CD4-positive, alpha-beta T cell treated with Interleukin-15 for 1 hour (primary cell): ENCODE measurements at places on chromosomes 11 and 22.

DNA sequence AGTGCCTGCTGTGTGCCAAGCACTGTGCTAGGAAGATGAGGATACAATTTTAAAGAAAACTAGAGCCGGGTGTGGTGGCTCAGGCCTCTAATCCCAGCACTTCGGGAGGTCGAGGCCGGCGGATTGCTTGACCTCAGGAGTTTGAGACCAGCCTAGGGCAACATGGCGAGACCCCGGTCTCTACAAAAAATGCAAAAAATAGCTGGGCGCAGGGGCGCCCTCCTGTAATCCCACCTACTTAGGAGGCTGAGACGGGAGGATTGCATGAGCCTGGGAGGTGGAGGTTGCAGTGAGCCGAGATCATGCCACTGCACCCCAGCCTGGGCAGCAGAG is 8.3 kb downstream of the TPBGL start:
- no peak for DNase-seq

- DNase-seq, result no peak
Measured at GRCh38 chr22:22229683-22230420, 14.7 kb upstream of the VPREB1 start.

- DNase-seq, result no peak
Measured at GRCh38 chr22:37907036-37907954, 1.2 kb downstream of the MICALL1 start.

DNA sequence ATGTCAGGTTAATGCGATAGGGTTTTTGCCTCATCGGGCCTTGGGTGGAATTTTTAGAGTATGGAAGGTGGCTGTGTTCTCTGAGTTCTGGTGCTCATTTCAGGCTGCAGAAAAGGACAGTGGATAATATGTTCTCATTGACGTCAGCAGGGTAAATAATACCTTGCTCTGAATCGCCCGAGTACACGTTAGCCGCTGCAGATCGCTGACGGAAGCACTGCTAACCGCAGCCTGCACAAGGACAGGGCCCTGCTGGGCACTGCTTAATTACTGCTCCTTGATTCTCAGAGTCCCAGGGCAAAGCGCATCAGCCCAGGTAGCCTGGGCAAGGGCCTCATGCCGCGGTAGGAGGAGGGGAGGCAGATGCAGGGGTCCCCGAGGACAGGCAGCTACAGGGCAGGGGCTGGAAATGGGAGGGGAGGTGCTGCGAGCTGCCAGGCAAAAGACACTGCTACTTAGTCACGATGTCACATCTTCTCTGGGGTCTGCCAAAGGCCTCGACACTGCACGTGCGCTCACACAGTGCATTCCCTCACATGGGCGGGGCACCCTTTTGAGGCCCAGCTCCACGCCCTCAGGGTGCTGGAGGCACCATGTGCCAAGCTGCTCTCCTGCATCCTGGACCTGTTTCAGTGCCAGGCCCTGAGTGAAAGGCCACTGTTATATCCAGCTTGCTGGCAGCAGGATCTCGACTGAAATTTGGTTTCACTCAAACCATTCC is 35.2 kb downstream of the PPP2R1B start:
- no peak for DNase-seq

GRCh38 chr22:37053310-37054055 is 1.9 kb downstream of the KCTD17 start:
- no peak for DNase-seq

DNA sequence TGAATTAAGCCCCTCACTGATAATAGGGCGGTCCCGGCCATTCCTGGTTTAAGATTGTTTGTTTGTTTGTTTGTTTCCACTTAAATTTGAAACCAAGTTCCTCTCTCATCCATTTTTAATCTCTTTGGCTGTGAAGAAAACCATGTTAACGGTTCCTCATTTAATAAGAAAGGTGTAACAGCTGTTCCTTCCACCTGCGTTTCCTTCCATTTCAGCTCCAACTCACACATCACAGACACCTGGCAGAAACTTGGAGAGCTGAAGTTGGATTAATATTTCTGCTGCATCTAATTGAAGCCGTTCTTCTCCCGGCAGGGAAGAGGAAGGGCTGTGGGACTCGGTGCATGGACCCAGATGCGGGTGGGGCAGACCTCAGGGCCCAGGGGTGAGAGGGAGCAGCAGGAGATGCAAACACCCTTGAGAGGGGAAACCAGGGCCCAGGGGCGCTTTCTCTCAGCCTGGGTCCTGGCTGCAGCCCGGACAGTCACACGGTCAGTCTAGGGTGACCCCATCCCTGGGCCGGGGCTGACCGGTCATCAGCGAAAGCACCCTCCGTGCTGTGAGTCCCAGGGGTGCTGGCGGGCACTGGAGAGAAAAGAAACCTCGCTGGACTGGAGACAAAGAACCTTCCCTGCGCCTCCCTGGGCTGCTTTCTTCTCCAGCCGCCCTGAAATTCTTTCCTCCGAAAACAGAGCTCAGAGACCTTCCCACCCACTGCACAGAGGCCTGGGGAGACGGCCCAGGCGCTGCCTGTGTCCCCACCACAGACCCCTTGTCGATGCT is 242.0 kb downstream of the BRD1 start:
- no peak for DNase-seq

GRCh38 chr11:58495906-58496305 is 12.0 kb downstream of the OR5B21 start:
- DNase-seq, result no peak

DNA sequence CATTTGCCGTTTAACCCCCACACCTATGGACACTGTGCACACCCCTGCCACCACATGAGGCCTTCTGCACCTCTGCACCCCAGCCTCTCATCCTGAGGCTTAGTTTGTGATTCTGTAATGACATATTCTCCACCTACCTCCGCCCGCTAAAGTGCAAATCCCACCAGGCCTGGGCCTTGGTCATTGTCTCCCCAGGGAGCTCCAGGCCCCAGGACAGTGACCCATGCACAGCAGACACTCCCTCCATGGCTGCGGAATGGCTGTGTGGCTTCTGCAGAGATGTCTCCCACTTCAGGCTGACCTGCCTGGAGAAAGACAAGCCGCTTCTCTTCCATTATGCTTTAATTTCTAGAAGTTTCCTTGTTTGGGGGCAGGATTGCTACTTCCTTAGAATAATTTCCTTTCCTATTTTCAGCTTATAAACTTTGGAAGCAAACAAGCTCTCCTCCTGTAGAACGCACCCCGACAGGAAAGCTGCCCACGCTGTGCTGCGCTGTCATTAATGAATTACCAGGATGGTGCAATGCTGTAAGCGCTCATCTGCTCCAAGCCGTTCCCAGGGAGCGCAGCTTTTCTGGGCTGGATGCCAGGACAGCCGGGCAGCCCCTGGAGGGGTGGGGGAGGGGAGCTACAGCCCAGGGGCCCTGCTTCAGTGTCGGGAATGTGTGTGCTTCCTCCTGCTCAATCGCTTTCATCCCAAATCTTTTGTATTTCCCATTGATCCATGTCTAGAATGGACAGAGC is 618.0 kb downstream of the BRD1 start:
- peak; percentile 1 for DNase-seq

GRCh38 chr22:46974631-46975585 is 212.5 kb downstream of the TBC1D22A start:
- DNase-seq, result no peak

- no peak for DNase-seq
Measured at GRCh38 chr11:87878373-87878825, 296.8 kb downstream of the RAB38 start.

DNA sequence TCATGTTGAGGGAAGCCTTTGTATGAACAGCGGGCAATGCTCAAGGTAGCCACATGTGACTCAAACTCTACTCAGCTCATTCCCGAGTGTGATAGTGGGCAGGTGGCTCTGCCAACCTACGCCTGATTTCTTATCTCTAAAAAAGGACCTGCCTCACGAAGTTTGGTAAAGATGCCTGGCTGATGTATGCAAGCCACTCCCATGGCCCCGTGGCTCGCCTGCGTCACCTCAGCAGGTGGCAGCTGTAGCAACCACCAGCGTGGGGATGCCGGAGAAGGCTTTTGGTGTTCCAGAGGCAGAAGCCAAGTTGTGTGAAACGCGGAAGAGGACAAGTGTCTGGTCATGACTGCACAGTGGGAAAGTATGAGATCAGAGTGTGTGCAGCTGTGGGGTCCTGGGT is 5.4 kb downstream of the FADS2 start:
- DNase-seq, result peak; percentile 32

- peak; percentile 23 for DNase-seq
Measured at GRCh38 chr11:111602865-111603610, 789 bp downstream of the SIK2 start.

DNA sequence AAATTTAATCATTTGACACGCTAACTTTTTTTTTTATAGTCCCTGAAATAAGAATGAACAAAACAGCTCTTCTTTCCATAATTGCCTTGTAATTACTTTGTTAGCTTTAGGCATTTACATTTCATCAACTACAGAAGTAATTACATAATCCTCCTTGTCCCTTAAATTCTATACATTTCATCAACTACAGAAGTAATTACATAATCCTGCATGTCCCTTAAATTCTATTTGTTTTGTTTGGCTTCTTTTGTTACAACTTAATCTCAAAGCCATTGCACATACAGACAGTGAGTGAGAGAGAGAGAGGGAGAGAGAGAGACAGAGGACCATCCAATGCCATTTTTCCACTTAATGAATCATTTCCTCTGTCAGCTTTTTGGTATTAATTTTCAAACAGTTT is 873.2 kb downstream of the METTL15 start:
- no peak for DNase-seq

GRCh38 chr11:46388619-46389449 is 2.7 kb downstream of the CHRM4 start:
- DNase-seq, result no peak

GRCh38 chr11:118380571-118380970 is 20.8 kb upstream of the ATP5MG start:
- no peak for DNase-seq

DNA sequence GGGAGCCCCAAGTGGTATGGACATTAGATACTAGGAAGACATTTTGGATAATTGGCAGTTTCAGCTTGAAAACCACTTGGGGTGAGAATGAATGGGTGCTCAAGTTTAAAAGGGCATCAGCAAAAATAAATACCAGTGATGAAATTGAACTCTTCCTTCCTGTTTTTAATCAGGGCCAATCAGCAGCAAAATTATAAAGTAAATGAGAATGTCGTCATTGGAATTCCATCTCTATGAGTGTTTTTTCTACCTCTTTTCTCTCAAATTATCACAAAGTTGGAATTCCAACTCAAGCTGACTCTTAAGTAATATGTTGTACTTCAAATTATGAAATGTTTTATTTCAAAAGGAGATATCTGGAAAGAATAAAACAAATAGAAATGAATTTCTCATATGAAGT is 730.6 kb downstream of the METTL15 start:
- DNase-seq, result no peak

DNA sequence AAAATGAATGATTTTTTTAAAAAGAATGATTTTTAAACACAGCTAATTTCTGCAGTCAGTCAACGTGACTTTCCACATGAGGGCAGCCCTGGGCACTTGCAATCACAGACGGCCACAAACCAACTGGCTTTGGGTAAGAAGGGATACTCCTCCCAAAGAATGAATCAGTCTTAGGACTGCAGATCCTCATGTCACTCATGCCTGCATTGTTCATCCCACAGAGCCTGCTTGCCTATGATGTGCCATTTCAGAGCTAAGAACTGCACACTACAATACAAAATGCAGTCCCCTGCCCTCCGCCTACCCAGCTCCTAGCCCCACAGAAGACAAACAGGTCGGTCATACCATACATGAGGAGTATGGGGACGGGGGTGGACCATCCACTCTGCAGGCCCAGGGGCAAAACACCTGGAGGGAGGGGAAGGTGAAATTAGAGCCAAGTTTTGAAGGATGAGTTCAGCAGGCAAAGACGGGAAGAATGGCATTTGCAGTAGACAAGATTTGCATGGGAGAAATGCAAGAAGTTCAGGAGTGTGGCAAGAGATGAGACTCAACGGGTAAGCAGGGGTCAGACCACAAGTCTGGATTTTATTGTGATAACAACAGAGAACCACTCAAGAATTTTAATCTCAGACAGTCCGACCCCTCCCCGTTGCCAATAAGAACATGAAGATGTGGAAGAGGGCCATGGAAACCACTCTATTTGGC is 24.7 kb downstream of the PACSIN2 start:
- DNase-seq, result no peak

DNA sequence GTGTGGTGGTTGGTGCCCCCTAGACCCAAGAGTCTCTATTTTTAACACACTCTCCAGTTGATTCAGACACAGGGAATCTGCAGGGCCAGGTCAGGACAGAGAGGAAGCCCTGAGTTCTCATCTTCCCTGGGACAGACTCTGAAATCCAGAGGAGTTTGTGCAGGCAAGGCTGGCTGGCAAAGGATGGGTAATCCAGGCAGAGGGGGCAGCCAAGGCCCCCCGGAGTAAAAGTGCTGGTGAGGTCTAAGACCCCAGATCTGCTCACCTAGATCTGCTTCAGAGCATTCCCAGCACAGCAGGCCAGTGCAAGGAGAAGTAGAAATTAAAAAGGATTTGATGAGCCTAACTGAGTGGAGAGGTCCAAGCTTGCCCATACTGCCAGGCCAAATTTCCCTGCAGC is 40.6 kb upstream of the MN1 start:
- DNase-seq, result no peak

DNA sequence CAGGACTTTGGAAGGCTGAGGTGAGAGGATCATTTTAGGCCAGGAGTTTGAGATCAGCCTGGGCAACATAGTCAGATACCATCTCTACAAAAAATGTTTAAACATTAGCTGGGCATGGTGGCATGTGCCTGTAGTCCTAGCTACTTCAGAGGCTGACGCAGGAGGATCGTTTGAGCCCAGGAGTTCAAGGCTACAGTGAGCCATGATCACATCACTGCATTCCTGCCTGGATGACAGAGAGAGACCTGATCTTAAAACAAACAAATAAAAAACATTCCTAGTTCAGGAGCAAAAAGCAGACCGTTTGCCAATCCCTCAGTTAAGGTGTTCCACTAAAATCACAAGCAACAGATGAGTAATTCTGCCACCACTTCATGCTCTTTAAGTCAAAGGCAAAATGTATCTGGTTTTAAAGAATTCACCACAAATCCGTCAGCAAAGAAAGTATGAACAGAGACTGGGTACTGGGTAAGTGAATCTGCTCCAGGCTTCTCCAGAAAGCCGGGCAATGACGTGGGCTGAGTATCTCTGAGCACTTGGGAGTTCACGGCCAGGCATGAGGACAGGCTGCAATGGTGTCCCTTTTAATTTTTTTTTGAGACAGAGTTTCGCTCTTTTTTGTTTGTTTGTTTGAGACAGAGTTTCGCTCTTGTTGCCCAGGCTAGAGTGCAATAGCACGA is 19.5 kb downstream of the CLTCL1 start:
- DNase-seq, result no peak

GRCh38 chr11:111097191-111097590 is 148.3 kb upstream of the POU2AF2 start:
- DNase-seq, result no peak

DNA sequence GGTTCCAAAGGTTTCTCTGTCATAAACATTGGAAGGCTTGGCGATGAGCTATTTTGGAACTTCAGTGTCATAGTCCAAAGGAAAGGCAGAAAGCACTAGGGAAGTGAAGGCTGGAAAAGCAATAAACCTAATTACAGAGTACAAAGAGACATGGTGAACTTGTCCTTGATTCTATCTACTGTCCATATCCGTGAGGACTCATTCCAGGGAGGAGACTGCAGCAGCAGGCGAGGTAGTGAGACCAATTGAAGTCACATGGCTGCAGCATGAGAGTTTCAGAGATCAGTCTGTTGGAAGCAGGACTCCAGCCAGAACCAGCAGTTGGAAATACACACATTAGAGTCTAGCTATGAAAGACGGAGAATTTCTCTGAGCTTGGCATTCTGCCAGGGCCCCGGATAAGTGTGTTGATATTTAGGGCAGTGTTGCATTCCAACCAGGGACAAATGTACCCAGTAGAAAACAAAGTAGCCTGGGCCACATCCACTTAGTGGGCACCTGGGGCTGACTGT is 54.1 kb upstream of the ARHGAP42 start:
- DNase-seq, result no peak
